Erythroblast (primary cell): ENCODE measurements at places on chromosomes 12 and 14.

- no peak for DNase-seq
Observed at GRCh38 chr14:30869551-30870155, 4.7 kb upstream of the COCH start.

DNA sequence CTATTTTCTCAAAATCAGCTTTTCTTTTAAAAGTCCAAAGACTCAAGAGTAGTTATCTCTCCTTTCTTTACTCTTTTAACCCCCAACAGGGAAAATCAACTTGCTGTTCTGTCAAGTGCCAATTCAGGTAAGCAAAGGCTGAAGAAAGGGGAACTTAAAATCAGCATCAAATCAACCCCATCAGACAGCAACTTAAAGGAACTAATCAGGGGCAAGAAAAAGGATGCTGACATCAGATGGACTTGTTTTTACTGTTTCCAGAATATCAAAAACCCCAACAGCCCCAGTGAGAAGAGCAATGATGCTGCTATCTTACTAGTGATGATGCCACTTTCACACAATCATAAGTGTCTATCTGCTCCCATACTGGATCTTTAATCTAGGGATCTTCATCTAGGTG is 3.4 kb downstream of the BAZ2A start:
- DNase-seq: no peak

GRCh38 chr14:27916326-27916725 is 850.3 kb upstream of the FOXG1 start:
- no peak for DNase-seq

- DNase-seq: no peak
Observed at GRCh38 chr14:89088530-89088929, 264.1 kb downstream of the TTC8 start.

DNA sequence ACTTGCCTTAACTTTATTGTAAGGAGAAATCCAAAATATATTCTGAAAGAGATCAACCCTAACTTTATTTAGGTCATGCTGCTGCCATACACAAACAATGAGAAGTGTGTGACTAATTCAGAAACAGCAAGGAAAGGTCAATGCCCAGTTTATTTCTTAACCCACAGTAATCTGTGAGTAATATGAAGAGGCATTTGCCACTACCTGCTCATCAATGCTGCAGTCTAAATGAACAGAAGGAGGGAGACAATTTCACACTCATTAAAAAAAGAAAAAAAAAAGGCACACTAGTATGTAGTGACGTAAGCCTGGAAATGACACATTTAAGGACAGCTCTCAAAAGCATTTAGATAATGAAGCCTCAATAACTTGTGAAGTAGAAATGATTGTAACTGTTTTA is 90.5 kb upstream of the FOXN3 start:
- DNase-seq: no peak

DNA sequence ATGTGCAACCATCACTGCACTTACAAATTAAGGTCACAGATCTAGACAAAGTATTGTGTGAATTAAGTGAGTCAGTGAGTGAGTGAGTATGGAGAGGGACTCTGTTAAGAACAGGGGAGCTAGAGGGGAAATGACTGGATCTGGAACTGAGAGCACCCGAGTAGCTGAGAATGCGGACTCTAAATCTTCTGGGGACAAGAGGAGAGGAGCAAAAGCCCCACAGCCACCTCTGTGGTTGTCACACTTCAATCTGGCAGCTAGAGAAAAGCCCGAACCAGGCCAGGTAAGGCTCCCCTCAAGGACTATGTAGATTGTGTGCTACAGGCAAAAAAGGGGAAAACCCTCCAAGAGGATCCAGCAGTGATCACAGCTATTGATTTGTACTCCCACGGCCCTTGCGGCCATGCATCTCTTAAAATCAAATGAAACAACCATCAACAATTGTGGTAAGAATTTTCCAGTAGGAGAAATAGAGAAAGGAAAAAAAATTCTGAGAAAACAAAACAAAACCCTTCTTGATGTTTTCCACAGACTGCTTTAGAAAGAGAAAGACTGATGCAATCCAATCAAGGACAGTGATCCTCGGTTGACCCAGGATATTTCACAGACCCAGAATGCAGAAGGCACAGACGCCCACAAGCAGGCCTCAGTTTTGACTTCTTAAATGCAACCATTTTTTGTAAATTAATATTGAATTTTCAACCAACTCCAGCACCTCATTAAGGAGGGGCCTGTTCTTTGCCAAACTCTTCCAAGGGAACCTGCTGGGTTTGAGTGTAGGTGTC is 109.6 kb downstream of the SLC38A6 start:
- DNase-seq: no peak

- DNase-seq: no peak
Observed at GRCh38 chr14:21109377-21110138, 8.7 kb downstream of the TMEM253 start.

- DNase-seq: no peak
Observed at GRCh38 chr12:25253371-25254068, 2.8 kb upstream of the KRAS start.

DNA sequence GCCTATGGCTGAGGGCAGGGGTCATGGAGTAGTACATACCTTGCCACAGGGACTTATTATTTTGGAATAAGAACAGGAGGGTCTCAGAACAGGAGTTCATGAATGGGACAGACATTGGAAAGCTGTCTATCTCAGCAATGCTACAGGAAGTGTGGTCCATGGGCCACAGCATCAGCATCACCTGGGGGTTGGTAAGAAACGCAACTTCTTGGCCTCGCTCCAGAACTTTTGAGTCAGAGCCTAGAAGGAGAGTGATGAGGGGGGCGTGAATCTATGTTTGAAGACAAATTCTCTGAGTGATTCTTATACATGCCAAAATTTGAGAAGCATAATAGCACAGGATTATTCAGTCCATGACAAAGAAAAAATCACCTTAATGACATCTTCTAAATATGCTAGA is 156.6 kb downstream of the RPAP3 start:
- no peak for DNase-seq

- peak; percentile 97 for DNase-seq
Observed at GRCh38 chr12:50901685-50902113, 50.6 kb upstream of the HIGD1C start.

GRCh38 chr12:114668151-114668885 is 15.7 kb downstream of the TBX3 start:
- DNase-seq: peak; percentile 31

DNA sequence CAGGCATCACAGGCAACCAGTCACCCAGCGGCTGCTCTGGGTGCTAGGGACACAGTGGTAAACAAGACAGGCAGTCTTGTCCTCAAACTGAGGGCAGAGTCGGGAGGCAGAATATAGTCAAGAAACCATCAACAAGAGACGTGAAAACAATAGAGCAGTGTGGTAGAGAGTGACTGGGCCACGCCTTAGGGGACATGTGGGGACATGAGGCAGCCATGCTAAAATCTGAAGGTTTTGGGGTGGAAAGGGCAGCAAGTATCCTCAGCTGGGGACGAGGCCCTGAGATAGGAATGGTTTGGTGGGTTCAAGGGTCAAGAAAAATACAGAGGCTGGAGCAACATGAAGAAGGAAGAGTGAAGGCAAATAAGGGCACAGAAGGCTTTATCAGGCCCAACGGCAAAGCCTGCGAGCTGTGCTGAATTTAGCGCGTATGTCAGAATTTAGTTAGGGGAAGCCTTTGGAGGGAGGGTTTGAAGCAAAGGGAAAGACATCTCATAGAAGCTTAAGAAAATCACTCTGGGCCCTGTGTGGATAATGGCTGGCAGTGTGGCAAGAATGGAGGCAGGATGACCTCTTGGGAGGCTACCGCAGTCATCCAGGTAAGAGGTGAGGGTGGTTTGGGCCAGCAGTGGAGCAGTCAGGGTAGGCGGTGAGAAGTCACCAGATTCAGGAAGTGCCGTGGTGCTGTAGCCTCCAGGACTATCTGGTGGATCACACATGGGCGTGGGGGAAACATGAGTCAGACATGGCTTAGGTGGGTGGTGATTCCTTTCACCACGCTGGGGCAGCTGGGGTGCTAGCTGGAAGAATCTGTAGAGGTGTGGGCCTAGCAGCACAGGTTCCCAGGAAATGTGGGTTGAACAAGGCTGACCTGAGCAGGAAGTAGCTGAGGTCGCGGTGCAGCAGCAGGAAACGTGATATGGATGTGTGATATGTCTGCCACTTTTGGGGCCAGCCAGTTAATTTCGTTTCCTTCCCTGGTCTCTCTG is 3.0 kb downstream of the EVL start:
- peak; percentile 80 for DNase-seq

DNA sequence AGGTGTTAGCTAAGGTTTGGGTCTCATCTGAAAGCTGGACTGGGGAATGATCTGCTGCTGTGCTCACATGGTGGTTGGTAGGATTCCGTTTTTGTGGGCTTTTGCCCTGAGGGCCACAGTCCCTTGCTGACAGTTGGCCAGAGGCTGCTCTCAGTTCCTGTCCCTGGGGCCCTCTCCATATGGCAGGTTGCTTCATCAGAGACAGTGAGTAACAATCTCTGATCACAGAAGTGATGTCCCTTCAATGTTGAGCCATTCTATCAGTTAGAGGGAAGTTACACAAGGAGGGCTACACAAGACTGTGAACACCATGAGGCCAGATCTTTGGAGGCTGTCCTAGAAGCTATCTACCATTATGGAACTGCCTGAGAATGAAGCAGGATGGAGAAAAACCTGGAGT is 137.2 kb downstream of the AACS start:
- DNase-seq: no peak

DNA sequence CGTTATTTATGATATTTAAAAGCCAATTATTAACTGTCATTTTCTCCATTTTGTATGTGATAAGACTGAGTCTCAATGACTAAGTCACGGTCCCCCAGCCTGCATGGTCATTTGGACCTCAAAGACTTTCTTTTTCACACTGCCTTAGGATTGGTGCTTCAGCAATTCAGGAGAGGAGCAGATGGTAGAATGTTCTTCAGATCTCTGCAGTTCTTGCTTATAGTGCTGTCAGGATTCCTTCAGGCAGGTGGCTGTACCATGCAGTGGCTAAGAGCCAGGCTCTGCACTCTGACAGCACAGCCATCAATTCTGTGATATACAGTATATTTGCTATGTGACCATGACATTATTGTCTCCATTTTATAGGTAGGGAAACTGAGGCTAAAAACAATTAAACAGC is 18.7 kb downstream of the SSPN start:
- DNase-seq: no peak

DNA sequence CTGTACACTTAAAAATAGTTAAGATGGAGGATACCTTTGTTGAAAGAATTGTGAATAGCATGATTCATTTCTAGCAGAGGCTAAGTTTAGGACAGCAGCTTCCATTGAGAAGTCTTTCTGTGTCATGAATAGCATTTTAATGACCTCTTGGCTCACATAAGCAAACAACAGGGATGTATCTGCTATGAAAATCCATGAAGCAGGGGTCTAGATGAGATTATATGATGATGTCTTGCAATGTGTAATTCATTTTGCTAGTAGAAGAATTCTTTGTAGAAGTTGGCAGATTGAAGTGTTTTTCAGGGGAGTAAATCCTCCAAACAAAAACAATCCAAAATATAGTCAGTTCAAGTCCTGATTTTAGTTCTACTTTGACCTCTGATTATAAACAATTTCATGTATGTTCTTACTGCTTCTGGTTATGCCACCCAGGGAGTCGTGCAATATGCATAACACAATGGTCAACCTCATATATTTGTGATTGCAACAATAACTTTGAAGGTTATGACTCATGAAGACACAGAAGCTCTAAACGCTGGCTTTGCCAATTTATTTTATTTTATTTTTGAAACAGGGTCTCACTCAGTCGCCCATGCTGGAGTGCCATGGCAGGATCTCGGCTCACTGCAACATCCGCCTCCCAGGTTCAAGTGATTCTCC is 6.9 kb upstream of the RD3L start:
- DNase-seq: no peak

DNA sequence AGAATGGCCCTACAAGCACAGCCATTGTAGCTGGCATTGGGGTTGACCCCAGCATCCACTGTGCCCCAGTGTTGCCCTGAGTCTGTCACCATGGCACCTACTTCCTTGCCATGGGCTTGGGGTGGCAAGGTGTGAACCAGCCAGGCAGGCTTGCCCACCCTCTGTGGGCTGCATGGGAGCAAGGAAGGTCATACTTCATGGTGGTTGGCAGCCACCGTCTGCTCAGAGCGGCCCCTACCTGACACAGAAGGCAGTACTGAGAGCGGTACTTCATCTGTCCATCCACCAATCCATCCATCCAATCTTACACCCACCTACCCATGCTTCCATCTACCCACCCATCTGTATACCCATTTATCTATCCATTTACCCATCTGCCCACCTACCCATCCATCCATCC is 160.1 kb downstream of the KIF26A start:
- no peak for DNase-seq

DNA sequence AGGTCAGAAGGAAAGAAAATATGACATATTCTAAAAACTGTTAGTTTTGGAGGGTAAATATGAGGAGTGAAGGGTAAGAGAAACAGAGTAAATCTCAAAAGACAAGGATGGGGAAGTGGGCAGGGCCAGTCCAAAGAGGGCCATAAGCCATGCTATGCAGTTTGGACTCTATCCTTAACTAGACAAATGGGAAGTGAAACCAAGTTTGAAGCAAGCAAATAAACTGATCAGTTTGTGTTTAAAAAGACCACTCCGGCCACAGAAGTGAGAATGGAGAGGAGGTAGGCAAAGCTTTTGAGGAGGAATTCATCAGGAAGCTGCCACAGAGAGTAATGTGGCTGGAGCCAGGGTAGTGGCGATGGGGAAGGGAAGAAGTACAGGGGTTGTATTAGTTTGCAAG is 37.5 kb upstream of the DAAM1 start:
- no peak for DNase-seq
